ENCODE measurements at places on chromosomes 7 and 10.

- DNase-seq, result peak; percentile 57
These were observed 574 bp upstream of the IL6 start for GRCh38 chr7:22726345-22726906.

- no peak for DNase-seq
These were observed 41.9 kb downstream of the RAMP3 start for GRCh38 chr7:45199506-45199905.

DNA sequence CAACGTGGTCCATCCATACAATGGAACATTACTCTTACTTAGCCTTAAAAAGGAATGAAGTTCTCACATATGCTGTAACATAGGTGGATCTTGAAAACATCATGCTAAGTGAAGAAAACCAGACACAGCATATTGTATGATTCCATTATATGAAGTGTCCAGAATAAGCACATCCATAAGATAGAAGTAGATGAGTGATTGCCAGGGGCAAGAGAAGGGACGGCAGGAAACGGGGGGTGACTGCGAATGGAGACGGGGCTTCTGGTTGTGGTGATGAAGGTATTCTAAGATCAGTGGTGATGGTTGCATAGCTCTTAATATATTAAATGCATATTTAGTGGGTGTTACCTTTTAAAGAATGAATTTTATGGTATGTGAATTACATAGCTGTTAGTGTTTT lies 29.8 kb downstream of the UBE3C start:
- DNase-seq, result no peak

DNA sequence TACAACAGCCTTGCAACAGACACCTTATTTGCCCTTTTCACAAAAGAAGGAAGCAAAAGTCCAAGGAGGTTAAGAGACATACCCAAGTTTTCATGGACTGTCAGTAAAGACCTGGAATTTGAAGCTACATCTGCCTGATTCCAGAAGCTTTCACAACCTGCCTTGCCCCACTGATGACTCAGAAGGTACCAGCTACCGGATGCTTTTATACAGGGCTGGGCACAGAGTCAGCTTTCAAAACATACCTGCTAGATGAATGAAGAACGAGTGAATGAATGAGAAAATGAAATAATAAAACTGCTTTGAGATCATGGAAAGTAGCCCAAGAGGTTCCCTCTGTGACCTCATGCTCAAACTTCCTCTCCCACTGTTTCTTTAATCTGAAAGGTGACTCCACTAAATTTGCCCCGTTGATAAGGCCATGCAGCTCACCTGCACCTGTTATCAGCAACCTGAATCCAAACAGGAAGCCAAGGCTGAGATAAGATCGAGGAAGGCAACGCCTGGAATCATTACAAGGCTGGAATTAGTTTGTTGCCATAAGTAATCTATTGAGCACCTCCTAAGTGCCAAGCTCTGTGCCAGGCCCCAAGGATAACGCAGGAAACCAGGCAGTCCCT lies 151.5 kb downstream of the WDR11 start:
- DNase-seq, result no peak

DNA sequence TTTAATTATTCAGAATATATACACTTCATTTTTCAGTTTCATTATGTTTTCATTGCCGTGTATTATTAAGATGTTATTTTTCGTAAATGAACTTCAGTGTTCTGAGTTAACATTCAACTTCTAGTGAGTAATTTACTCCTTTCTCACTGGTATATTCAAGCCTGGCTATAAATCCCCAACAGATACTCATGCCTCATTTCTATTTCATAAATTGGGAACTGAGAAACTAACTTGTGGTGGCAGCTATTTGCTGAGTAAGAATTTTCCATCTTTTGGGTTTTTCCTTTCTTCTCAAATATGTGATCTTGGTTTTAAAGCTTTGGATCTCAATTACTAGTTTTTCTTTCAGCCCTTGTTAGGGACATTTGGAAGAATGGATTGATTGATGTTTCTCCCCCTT lies 281.1 kb downstream of the CDK14 start:
- DNase-seq, result no peak

DNA sequence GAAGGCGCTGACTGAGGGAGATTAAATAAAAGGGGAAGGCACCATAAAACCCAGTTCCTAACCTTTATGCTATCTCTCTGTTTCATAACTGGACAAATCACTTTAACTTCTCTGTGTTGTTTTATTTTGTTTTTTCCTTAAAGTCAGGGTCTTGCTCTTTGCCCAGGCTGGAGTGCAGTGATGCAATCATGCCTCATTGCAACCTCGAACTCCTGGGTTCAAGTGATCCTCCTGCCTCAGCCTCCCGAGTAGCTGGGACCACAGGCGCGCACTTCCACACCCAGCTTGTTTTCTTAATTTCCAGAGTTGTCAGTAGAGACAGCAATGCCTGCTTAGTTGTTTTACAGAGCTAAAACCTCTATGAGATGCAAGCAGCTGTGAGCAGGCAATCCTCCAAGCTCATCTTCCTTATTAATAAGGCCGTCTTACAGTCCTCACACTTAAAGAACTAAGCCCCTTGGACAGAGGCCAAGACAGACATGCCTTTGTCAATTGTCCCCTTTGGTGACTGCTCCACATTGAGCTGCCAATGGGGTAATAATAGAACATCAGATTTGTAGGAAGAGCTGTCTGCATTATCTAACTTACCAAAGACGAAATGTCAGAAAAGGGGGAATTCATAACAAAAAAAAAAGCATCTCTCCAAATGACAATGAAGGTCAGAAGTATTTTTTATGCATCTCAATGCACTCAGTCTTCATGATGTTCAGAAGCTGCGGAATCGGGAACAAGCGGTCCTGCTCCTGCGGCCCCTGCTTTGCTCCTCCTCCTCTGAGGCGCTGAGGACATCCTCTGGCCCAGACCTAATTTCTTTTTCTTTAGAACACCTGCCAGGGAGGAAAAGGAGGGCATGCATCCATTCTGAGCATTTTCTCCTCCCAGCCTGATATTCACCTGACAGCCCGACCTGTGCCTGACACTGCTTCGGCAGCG lies 62.7 kb upstream of the RNF32 start:
- DNase-seq, result no peak

GRCh38 chr7:45653209-45653907 lies 79.2 kb downstream of the ADCY1 start:
- no peak for DNase-seq

DNA sequence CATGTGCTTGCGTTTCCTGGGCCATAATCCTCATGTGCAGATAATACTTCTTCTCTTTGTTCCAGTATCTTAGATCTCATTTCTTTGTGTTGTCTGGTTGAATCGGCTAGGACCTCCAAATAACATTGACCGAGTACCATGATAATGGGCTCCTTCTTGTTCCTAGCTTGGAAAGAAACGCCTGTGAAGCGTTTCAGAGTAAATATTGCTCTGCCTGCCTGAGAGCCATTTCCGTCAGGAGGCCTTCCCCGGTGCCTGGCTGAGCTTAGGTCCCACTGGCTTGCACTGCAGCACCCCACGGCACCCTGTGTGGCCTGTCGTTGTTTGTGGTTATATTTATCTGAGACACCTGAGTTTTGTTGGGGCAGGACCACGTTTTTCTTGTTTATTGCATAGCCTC lies 17.7 kb downstream of the FOXK1 start:
- no peak for DNase-seq

DNA sequence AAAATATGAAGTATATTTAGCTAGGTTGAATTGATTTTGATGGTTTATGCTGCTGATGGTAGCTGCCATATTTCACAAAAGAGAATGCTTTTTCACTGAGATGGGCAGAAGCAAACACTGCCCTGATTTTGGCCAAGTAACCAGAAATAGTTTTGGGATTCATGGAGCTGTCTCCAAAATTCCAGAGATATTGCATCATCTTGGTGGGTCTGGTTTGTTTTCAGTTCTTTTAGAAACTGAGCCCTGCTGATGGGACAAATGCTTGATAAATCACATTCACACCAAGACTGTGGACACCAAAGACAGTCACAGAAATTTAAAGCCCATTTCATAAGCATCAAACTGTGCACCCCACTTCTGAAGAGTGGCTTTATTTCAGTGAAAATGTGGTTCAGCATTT lies 140.5 kb downstream of the BICC1 start:
- no peak for DNase-seq

DNA sequence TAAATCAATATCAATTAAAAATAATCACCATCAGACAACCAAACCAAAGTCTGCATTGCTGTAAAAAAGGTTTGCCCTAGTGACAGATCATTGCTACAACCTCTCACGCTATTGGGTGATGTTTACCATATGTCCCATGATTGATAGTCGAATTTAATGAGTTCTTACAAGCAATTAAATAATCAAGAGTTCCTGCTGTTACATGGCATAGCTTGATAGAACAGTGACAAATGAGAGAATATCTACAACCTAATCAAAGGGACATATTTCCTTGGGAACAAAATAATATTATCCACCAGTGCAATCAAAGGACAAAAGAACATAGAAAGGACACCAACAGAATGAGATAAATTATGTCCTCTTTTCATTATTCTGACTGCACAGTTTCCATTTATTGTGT lies 387.4 kb downstream of the ETV1 start:
- DNase-seq, result no peak

DNA sequence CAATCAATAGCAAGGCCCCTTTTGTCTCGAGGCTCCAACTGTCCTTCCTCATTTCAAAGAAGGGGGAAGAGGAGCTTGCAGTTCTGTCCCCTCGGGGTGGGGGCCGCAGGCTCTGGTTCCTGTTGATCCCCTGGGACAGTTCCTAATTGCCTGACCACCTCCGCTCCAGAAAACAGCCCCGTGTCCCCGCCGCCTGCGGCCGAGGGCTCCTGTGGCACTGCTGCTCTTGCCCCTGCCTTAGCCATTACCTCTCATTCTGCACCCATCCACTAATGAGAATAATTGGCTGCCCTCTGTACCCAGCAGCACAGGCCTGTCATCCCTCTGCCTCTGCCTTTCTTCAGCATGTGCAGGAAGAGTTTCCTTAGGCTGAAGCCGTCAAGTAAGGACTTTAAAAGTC lies 668.3 kb upstream of the FOXK1 start:
- DNase-seq, result no peak

GRCh38 chr10:106565546-106565945 lies 599.0 kb downstream of the SORCS1 start:
- peak; percentile 79 for DNase-seq

GRCh38 chr10:94546901-94547185 lies 1.3 kb downstream of the HELLS start:
- DNase-seq, result peak; percentile 33

- DNase-seq, result no peak
These were observed 45.4 kb upstream of the GRM3 start for GRCh38 chr7:86598311-86598710.

DNA sequence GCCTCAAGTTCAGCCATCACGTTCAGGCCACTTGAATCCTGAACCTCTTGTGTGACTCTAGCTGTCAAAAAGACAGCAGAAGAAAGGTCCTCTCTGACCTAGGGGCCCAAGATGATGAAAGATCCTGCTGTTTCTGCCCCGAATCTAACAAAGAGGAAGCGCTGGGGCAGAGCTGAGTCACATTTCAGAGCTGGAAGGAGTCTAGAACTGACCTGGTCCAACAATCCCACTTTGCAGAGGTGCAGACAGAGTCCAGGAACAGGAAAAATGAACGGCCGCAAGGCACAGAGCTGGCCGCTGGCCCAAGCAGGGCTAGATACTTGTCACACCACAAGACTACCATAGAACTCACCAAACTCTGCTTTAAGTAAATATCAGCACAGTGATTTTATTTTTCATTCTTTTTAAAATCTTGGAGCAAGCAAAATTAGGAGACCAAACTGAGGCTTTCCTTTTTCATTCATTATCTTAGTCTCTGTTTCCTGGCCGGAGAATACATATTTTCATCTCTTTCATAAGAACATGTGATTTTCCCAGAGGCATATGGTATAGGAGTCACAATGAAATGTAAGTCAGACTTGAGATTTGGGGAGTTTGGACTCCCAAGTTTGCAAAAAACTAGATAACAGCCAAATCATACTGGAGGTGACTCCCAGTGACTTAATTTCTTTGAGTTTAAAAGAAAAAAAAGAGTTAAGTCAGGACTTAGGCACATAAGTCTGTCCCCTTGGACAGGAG lies 52.8 kb downstream of the CHST15 start:
- DNase-seq, result no peak

GRCh38 chr10:63156236-63156635 lies 23.1 kb downstream of the NRBF2 start:
- DNase-seq, result peak; percentile 49

GRCh38 chr10:93199191-93199751 lies 125.6 kb downstream of the CYP26A1 start:
- peak; percentile 41 for DNase-seq

GRCh38 chr7:44112231-44112996 lies 8.3 kb downstream of the AEBP1 start:
- DNase-seq, result peak; percentile 35

GRCh38 chr7:42262964-42263363 lies 26.0 kb upstream of the GLI3 start:
- DNase-seq, result peak; percentile 82

GRCh38 chr7:158539711-158540146 lies 47.9 kb downstream of the PTPRN2 start:
- no peak for DNase-seq

DNA sequence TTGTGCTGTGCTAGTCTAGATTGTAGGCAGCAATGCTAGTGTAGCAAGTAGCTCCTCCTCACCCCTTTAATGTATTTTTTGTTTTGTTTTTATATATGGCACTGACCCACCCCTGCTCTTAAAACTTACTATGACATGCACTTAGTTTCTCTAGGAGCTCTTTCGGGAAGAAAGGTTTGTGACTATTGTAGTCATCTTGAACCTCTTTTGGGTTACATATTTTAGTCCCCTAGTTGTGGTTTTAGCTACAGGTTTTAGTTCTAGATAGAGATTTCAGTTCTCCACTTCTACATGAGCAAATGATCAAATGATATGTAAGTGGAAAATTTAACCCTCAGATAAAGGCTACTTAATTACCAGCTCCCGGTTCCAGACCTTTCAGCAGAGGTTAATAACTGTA lies 14.9 kb downstream of the MINPP1 start:
- no peak for DNase-seq

- no peak for DNase-seq
These were observed 103.4 kb downstream of the SRPK2 start for GRCh38 chr7:105285118-105285874.

DNA sequence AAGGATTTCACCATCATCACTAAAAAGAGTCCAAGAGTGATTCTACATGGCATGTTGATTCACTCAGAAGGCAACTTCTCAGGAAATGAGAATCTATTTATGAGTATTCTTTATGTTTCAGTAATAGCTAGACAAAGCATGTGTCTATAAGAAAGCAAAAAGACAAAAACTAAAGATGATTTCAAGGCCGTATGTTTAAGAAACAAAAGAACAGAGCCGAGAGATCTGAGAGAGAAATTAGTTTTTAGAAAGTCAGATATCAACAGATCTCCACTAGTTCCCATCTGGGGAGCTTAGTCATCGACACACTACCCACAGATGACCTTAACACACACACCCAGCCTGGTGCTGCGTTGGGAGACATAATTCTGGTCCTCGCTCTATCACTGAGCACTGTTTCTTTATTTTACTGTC lies 21.0 kb downstream of the PIP4K2A start:
- peak; percentile 76 for DNase-seq

- DNase-seq, result peak; percentile 39
These were observed 406.1 kb downstream of the MDFIC start for GRCh38 chr7:115328018-115328417.
